ENCODE measurements at places on chromosomes 6 and 20.

- DNase-seq: no peak
Measured at GRCh38 chr20:15653396-15654207, 919.6 kb downstream of the KIF16B start.

- no peak for DNase-seq
Measured at GRCh38 chr20:49661560-49662329, 51.9 kb downstream of the B4GALT5 start.

DNA sequence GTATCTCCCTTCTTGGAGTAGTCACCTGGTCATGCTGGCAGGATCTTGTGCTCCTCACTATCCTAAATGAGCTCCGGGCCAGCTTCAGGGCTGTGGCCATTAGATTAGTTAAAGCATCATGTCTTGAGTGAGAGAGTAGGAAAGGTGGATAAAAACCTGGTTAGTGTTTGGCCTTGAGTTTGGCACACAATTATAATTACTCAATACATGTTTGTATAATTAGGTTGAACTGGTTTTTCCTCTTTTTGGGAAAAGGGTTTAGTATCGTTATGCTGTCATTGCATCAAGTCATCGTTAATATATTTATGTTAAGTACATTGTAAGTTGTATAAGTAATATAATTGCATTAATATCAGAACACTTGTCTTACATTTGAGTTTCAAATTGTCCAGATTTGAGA, 126.3 kb downstream of the CDKAL1 start:
- DNase-seq: no peak

DNA sequence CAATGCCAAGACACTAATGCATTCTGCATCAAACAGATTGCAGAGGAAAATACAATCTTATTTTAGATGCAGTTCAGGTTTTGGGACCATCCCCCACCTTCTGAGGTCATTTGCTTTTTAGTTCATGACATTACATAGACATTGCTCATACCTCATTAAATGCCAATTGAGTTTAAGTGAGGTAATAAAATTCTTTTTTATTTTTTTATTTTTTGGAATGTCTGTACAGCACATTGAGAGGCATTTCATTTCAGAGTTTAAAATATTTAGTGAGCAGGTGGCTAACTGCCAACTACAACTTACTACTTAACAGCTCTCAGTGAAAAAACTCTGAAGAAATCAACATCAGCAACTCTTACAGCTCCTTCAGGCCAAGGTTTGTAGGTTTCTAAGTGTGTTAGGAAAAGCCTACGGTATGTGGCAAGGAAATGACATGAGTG, 482.2 kb upstream of the RNF217 start:
- DNase-seq: no peak

GRCh38 chr6:156729248-156729647, 47.9 kb upstream of the ARID1B start:
- DNase-seq: no peak

DNA sequence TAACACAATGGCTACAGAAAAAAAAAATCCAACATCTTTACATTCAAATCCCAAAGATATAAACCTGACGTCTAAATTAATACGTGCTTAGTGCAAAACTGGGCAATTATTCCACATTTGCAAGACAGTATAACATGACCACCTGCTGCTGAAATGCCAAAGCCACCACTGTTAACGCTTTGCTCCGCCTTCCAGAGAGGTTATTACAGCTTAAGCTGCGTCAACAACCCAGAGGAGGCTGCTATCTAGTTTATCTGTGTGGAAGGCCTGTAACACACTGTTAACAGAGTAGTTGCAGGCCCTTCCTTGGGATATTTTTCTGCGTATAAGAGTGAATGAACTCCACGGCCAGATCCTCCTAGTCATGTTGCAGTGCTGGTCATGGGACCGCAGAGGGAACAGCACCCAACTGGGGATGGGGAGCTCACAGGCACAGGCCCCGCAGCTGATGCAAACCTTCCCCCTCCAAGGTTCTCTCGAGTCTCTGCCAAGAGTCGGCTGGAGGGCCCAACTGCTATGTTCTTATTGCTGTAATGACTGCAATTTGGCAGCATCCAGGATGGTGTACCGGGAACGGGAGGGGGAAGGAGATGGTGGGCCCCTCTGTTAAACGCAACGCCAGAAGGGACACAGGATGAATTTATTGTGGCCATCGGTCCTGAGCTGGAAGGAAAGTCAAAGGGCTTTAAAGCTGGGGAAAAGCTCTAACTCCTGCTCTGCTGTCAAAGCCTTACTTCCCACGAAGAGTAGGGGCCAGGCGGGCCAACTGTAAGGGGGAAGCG, 993 bp upstream of the NCOA7 start:
- peak; percentile 18 for DNase-seq

GRCh38 chr6:85449388-85449817, 480 bp upstream of the NT5E start:
- no peak for DNase-seq

GRCh38 chr20:33553516-33553915, 63.6 kb downstream of the CBFA2T2 start:
- DNase-seq: no peak

Measured in stimulated activated CD4-positive, alpha-beta T cell treated with anti-CD3 and anti-CD28 coated beads, TNF-alpha, amount 100 ng/mL, for 24 hours (primary cell).